ENCODE measurements at places on chromosomes 1 and 21.

DNA sequence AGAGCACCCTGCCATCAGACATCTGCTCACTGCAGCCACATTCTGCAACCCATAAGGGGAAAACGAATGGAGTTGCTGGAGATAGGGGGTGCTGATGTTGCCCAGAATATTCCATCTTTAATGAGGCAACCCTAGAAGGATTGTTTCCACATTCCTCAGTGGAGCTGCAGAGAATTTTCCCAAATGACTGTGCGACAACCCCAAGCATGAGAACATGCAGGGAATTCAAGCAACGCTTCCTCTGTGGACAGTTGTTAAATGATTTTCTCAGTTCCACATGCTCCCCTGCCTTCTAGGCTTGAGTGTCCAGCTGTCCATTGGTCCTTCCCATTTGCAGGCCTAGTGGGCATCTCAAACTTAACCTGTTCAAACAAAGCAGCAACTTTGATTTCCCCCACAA, 20.5 kb upstream of the UBL4B start:
- no peak for DNase-seq

DNA sequence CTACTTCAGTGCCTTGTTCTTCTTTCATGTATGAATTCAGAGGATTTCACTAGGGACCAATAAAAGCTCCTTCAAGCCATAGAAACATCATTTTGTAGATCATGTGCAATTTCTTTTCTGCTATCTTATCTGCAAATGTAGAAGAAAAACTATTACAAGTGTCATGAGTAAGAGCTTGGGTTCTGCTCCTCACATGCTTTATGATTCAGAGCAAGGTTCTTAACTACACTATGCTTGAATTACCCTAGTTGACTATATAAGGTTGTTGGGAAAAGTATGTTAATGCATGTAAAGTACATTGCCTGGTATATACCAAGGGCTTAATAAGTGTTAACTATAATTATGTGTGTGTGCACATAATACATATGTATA, 91.4 kb upstream of the S1PR1 start:
- no peak for DNase-seq

DNA sequence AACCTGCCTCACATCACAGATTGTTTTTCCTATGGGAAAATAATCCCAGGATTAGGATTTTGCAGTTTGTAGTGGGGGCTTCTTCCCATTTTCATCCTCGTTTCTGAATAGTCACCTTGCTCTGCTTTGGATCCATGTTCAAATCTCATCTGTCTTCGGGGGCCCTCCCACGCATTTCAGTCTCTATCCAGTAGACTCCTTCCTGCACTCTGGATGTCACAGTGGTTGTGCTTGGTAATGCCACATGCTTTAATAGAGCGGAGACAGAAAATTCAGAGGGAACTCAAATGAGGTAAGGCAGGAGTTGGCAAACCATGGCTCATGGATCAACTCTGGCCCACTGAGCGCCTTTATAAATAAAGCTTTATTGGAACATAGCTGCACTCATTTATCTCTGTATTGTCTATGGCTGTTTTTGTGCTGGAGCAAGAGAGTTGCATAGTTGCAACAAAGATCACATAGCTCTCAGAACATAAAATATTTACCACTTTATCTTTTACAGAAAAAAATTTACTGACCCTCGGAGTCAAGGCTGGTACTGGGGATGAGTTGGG, 101.0 kb downstream of the SPATA46 start:
- no peak for DNase-seq

DNA sequence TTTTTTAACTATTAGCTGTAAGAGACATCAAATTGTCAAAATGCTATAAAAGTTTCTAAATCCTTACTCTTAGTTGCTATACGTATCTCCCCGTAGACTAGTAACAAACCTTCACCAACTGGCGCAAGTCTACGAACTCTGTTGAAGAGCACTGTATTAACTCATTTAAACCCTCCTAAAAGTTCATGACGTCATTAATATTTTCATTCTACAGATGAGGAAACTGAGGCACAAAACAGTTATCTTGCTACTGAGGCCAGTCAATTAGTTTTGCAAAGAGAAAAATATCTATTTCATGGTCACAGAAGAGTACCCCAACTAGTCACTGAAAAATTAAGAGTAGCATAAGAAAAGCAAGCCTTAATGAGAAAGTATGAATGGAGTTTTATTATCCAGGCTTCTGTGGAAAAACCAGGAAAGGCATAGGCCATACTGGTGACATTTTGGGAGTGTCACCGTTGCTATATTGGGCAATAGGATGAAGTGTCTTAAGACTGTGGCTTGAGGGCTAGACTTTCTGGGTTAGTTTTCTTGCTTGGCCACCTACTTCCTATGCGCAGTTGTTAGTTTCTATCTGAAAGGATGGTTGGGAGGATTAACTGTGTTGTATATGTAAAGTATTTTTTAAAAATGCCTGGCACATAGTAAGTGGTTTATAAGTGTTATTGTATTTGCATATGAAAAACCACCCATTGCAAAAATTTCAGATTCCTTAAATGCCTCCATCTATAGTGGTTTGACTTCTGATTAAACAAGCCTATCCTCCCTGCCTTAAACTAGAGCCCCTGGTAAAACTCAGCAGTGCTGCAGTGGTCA, 52.4 kb upstream of the SYT14 start:
- DNase-seq: no peak

- no peak for DNase-seq
Observed at GRCh38 chr1:39732730-39733129, 6.0 kb upstream of the PPIE start.

DNA sequence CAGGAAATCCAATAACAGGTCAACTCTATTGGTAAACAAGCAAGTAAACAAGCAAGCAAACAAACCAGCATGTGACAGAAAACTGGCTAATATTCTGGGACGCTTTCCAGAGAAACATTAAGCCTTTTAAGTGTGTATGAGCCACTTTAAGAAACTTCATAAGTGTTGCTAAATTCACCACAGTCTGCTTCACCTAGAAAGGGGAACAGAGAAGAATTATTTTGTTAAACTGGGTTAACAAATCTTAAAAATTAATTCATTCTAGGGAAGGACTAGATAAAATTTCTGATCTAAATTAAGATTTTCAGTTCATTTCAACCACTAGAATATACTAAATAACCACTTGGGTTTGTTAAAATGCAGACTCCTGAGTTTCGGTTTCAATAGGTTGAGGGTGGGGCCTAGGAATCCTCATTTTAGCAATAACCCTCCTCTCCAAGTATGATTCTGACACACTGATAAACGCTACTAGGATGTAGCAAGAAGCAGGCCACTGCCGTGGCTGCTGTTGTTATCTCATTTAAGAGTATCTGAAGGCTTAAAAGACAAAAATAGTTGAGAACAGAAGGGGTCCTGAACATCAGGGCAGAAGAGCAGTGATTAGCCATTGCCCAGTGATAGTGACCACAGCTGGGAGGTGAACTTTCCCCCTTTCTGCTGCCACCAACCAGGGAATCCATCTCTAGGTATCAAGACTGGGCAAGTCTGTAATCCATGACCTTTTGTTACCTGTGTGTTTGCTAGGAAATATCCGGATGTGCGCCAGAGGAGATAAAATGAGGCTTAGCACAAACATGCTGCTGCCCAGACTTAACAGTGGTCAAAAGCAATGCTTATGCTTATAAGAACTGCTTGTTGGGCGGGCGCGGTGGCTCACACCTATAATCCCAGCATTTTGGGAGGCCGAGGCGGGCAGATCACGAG, 11.2 kb downstream of the CREG1 start:
- no peak for DNase-seq

DNA sequence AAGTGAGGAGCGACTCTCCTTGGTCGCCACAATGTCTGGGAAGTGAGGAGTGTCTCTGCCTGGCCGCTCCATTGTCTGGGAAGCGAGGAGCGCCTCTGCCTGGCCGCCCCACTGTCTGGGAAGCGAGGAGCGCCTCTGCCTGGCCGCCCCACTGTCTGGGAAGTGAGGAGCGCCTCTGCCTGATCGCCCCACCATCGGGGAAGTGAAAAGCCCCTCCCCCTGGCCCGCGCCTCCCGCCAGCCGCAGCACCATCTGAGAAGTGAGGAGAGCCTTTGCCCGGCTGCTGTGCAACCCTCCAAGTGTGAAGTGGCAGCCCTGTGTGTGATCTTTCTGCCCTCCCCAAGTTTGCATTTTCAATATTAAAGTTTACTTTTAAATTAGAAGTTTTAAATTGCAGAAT, 95.0 kb upstream of the PPP2R5A start:
- DNase-seq: no peak

GRCh38 chr1:27406362-27406680, 13.9 kb downstream of the GPR3 start:
- no peak for DNase-seq

DNA sequence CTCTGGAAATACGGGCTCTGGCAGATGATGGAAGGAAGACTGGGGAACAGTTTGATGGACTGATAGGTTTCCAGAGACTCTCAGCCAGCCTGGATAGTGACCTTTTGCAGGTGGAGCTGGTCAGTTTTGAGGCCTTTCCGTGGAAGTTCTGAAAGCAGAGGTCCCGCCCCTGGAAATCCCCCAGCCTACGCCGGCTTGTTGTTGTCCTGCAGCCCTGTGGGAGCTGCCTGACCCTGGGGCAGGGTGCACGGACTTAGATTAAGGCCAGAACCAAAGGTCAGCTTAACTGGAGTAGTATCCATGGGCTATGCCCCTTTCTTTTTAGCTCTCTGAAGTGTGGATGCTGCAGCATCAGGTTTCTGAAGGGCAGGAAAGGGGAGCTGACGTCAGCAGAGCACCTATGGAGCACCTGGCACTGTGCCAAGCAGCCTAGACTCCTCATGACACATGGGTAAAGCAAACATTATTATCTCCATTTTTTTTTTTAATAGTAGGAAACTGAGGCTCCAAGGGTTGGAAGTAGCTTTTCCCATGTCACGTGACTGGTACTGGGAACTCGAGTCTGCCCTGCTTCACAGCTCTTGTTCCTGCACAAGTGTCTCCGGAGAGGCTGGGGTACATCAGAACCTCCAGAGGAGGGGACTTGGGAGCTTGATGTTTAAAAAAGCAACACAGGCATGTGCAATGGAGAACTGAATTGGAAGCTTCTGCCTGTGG, 38.5 kb downstream of the IER5 start:
- no peak for DNase-seq

- DNase-seq: no peak
Observed at GRCh38 chr1:119463569-119463968, 43.4 kb upstream of the HSD3B1 start.

DNA sequence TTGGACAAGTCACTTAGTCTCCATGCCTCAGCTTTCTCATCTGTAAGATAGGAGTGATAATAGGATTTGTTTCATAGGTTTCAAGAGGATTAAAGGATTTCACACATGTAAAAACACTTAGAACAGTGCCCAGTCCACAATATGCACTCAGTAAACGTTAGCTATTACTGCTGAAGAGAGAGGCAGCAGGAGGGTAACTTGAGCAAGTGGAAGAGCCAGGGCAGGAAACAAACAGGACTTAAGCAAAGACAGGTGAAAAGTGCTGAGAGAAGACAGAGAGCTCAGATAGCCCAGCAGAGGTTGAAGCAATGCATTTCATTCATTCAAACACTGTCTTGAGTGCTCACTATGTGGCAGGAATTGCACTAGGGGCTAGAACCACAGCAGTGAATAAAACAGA, 21.1 kb upstream of the H3-3A start:
- no peak for DNase-seq

- no peak for DNase-seq
Observed at GRCh38 chr1:8435569-8436071, 117.7 kb downstream of the SLC45A1 start.

DNA sequence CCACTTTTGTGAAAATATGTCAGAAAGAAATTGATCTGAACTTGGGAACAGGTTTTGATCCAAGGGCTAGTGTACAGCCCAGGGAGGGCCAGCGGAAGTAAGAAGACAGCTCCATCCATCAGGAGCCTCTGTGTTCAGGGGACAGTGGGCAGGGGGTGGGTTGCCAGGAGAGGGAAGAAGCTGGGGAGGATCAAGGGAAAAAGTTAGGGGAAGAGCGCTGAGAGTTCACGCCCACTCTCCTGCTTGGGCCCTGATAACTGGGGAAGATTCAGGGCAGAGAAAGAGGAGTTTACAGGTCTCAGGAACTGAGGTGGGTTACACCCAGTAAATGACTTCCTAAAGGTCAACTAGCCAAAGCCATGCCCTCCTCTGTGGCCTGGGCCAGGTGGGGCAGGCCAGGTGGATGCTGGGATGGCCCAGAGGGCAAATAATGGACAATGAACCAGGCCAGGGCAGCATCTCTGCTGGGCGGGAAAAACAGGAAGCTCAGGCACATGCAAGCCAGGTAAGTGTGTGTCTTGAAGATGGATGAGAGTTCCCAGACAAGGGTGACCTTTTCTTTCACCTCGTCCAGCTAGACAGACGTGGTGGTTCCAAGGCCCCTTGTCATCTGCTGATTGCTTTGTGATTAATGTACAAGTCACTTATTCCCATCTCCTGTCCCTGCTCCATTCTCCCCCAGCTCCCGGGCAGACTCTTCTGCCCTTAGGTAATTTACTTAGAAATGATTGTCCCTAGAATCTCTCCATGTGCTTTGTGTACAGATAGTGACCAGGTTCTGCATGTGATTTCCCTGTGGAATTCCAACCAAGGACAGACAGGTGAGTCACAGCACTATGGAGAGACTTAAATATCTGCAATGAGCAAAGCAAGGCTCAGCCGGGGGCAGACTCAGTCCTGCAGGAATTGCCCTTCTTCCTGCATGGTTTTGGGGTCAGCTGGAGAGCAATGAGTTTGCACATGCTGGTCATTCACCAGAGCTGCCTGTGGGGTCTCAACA, 57.0 kb downstream of the MDM4 start:
- no peak for DNase-seq

DNA sequence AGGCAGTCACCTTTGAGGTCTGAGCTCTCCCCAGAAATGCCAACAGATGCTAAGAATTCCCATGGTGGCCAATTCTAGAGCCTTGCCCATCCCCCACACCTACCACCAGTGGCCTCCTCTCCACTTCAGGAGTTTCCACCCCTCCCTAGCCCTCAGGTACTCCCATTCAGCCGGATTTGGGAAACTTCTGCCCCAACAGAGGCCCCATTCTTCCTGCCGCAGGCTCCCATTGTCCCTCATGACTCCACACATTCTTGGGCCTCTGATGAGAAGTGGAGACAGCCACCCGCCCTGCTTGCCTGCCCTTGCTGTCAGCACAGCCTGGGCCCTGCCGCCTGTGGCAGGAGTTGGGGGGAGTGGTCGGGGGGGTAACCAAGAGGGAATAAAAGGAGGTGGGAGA, 4.6 kb downstream of the BLACAT1 start:
- no peak for DNase-seq

DNA sequence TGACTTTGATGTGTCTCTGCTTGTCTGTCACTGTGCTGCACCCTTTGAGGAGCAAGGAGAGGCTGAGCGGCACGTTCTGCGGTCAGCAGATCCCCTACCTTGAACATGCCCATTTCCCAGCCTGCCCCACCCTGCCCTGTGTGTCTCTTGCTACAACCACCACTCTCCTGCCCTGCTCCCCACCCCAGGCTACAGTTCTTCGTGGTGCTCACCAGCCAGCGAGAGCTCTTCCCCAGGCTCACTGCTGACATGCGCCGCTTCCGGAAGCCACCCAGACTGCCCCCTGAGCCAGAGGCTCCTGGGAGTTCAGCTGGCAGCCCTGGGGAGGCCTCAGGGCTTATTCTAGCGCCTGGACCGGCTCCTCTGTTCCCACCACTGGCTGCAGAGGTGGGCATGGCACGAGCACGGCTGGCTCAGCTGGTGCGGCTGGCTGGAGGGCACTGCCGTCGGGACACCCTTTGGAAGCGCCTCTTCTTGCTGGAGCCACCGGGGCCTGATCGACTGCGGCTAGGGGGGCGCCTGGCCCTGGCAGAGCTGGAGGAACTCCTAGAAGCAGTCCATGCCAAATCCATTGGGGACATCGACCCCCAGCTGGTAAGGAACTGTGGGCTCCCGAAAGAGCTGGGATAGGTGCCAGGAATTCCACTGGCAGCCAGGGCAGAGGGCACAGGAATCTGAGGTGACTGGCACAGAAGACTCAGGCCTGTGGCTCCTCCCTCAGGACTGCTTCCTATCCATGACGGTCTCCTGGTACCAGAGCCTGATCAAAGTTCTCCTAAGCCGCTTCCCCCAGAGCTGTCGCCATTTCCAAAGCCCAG, 5.6 kb downstream of the HYI start:
- DNase-seq: no peak
